ENCODE measurements at places on chromosomes 7 and 10.

DNA sequence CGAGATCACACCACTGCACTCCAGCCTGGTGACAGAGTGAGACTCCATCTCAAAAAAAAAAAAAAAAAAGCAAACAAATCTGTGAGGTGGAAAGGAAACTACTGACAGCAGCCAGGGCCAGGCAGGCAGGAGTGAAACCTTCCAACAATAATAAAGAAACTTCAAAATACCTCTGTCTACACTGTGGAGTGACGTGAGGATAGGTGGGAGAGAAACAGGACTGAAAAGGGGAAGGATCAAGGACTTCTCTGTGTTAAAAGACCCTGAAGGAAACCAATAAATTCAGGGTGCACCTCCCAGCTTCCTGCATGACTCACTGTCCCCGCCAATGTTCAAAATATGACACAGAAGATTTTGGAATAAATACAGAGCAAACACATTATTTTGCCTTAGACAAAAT is 82.9 kb downstream of the KIAA1549 start:
- peak; percentile 19 for DNase-seq

- DNase-seq: no peak
These were observed 130.9 kb upstream of the MBL2 start for GRCh38 chr10:52903397-52903938.

DNA sequence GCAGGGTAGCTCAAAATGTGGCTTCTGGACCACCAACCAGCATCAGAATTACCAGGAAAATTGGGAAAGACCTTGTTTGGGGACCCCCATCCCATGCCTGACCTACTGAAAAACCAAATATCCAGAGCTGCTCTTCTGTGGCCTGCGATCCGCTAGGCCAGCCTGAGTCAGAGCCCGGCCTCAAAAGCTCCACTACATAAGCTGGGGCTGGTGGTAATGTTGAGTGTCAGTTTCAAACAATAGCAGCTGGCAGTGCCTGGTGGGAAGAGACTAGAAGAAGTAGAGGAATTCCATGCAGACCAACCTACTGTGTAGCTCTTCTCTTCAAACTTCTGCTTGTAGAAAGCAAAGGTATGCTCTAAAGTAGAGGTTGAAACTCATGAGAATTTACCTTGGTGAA is 52.0 kb downstream of the KLRG2 start:
- DNase-seq: no peak

DNA sequence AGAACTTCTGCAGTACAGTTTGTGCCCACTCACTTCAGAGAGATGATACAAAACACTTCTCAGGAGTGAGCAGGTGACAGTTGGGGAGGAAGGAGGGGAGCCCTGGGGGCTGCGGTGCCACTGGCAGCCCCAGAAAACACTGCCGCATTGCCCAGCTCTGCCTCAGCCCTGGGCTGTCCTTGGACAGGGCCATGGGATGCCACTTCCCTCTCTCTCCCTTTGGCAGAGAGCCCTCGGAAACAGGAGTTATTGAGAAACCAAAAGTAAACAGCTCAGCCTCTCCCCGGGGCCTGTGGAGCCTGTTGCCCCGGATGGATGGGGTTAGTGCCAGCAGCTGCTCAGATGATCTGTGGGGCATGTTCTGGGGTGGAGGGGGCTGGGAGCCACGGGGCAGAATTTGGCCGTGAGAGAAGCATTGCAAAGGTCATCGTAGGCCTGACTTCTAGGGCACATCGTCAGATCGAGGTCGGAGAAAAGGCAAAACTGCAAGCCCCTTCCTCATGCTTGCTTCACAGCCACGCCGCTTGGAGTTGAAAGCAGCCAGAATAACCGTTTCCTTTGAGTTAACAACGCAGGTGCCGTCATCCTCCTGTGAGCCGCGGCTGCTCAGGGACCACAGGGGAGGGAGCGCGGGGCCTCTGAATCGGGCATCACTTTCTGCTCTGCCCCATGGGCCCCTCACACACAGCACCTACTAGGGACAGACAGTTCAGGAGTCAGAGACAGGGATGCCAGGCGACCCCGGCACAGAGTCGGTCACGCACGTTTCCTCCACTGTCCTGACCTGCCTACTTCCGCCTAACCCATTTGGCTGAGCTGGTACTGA is 256.4 kb downstream of the CAMK1D start:
- peak; percentile 68 for DNase-seq

DNA sequence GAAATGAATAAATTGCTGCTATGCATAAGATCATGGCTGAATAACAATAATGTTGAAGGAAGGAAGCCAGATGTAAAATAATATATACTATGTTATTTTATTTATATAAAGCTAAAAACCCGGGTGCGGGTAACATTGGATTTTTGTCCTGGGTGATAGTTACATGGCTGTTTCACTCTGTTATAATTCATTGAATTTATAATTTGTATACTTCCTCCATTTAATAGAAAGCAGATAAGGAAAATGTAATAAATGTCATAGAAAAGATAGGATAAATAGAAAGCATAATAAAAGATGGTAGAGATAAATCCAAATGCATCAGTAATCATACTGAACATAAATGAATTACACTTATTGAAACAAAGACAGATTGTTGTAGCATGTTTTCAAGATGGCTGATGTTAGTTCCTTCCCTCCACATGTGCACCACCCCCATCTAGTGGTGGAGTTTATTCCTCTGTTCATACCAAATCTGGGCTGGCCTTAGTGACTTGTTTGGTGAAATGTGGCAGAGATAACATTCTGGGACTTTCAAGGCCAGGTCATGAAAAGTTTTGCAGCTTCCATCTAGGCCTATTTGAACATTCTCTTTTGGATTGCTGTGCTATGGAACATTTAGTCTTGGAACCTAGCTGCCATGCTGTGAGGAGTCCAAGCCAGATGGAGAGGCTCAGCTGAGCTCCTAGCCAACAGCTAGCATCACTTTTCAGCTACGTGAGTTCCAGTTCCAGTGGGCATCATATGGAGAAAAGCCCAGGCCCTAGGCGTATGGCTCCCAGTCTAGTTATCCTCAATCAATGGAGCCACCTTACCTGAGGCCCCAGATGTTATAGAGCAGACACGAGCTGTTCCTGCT is 46.9 kb downstream of the AHCYL2 start:
- DNase-seq: peak; percentile 62

DNA sequence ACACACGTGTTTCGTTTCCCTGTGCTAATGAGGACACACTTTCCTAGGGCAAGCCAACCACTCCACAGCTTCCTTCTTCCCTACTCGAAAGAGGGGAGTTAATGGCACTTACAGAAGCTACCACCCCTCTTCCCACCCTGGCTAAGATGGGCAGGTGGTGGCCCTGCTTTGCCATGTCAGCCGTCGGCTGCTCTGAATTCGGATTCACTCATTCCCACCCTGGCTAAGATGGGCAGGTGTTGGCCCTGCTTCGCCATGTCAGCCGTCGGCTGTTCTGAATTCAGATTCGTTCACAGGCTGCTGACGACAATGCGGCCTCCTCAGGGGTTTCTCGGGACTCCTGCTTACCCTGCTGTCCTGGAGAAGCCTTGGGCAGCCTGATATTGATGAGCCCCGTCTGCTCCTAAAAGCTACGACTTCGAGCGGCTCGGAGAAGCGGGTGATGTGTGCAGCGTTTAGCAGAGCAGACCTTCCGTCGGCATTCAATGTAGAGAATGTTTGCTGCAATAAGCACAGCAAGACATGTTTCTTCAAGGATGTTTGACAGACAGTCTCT is 56.2 kb upstream of the PPP2R2D start:
- no peak for DNase-seq

DNA sequence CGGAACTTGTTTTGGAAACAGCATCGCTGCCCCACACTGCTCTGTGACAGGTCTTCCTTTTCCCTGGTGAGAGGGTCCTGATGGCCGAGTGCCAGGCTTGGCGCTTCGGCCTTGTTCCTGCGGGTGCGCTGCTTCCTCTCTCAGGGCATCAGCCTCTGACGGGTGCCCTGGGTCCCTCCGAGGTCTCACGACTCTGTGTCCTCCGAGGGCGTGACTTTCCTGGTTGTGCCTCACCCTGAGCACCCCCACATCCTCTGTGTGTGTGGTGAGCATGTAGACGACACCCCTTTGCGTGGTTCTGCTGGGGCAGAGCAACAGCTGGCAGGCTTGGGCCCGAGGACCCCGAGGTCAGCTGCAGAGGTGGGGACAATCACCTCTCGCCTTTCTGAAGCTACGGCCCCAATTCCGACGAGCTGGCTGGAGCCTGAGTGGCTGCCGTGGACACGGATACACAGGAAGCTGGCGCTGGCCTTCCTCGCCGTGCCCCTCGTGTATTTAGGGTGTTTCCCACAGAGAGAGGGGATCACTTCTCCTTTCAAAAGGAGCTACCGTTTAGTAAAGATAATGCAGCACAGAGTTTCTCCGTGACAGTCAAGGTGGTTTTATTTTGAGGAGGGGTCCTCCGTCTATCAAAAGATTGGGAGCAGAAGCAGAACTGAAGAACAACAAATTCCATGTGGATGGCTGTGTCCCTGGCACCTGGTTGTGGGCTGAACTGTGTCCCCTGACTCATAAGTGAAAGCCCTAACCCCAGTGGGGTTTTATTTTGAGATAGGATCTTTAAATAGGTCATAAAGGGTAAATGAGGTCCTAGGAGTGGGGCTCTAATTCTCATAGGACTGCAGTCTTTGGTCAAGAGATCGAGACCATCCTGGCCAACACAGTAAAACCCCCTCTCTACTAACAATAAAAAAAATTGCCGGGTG is 36.2 kb upstream of the PITRM1 start:
- no peak for DNase-seq

GRCh38 chr7:23619141-23619540 is 22.0 kb downstream of the CCDC126 start:
- DNase-seq: no peak

DNA sequence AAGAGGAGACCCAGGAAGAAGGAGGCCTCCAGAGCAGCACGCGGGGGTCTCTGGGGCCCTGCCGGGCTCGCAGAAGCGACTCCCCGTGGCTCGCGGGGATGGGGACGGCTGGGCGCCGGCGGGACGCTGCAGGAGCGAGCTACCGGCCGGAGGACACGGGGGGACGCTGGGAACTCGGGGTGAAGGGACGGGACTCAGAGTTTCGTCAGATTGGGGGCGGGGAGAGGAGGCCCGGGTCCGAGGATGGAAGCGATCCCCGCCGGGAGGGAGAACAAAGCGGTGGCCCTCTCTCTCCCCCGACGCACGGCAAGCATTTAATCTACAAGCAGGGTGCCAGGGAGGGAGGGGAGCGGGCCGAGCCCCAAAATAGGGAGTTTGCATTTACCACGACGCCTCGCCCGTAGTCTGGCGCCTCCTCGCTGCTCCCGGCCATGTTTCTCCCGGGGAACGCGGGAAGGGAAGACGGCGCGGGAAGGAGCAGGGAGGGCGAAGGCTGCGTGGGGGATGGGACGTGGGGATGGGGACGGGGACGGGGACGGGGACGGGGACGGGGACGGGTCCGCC is at the start of gene PRTFDC1:
PRTFDC1 (minus strand) TSS at position 464 of the 564 bp plus-strand sequence; CDS start at position 433, 31 bp downstream.
- DNase-seq: peak; percentile 41

GRCh38 chr7:2607122-2607922 is 24.5 kb upstream of the TTYH3 start:
- DNase-seq: no peak

- DNase-seq: peak; percentile 35
These were observed 1.4 kb downstream of the LANCL2 start for GRCh38 chr7:55366461-55367070.

- no peak for DNase-seq
These were observed 28.1 kb upstream of the NFKB2 start for GRCh38 chr10:102367441-102367840.

GRCh38 chr7:96167424-96167823 is 154.5 kb downstream of the SLC25A13 start:
- DNase-seq: no peak

GRCh38 chr7:4113976-4114375 is 568.1 kb upstream of the FOXK1 start:
- no peak for DNase-seq

- no peak for DNase-seq
These were observed 135.3 kb downstream of the KIAA1217 start for GRCh38 chr10:24344279-24344678.

DNA sequence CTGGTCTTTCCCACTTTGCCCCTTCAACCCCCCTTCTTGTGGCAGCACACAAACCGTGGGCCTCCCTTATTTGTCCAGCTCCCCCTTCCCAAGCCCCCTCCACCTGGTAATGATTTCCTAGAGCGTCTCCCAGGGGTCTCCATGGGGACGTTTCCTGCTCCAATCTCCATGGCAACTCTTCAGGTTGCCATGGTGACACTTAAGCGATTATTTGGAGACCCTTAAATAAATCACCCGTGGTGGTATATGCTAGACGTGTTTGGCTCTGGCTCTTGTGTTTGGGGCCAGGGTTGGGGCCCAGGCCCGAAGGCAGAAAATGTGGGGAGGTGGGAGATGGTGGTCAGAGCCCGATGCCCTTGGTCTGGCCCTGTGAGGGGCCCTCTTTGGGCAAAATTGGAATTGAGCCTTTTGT is 41.1 kb upstream of the DLG5 start:
- no peak for DNase-seq

GRCh38 chr10:114320249-114321116 is 81.4 kb downstream of the VWA2 start:
- no peak for DNase-seq

- no peak for DNase-seq
These were observed 102.5 kb upstream of the RPA3 start for GRCh38 chr7:7820939-7821338.

- DNase-seq: no peak
These were observed 2.6 kb upstream of the RFC2 start for GRCh38 chr7:74256491-74257408.

DNA sequence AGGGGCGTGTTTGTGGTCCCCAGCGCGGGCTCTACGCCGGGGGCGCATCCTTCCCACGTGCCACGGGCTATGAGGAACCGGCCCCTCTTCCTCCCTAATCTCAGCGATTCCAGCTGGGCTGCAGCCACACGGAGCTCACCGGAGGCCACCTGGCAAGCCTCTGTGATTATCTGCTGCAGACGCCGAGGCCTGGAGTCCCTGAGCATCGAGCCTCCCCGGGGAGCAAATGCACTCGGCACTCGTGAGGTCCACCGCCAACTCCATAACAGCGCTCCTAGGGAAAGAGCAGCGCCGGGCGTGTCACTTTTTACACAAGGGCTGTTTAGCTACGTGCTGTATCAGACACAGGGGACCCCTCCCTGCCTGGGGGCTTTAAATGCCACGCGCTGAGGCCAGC is 101.2 kb downstream of the DYNC2I1 start:
- no peak for DNase-seq

DNA sequence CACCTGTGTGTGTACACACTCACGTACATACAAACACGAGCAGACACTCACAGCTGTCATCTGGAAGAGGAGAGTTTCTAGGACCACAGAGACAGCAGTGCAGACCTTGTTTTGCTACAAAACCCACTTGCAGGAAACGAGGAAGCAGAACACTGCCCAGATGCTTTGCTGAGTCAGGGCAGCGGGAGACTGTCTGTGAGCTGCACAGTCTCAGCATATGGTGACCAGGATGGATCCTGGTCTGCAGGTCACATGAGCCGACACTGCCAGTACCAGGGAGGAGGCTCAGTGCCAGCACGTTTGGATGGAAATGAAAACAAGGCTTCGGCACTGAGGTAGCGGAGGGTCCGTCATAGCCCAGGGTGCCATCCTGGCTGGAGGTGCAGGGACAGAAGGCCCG is 117.6 kb upstream of the DPP6 start:
- no peak for DNase-seq

- DNase-seq: peak; percentile 16
These were observed 126.4 kb upstream of the CCDC6 start for GRCh38 chr10:60032723-60033122.

- DNase-seq: peak; percentile 59
These were observed 42.4 kb upstream of the FAM20C start for GRCh38 chr7:149791-150636.

GRCh38 chr7:98224701-98225181 is 13.5 kb downstream of the BHLHA15 start:
- no peak for DNase-seq

GRCh38 chr7:23687011-23687410 is 7.0 kb downstream of the FAM221A start:
- no peak for DNase-seq

GRCh38 chr10:133608855-133609254 is 17.7 kb downstream of the FRG2B start:
- DNase-seq: no peak
